ENCODE measurements at places on chromosomes 1 and 21.
A peak's percentile ranks its signal among the peaks of the same experiment; 100 is the strongest.

DNA sequence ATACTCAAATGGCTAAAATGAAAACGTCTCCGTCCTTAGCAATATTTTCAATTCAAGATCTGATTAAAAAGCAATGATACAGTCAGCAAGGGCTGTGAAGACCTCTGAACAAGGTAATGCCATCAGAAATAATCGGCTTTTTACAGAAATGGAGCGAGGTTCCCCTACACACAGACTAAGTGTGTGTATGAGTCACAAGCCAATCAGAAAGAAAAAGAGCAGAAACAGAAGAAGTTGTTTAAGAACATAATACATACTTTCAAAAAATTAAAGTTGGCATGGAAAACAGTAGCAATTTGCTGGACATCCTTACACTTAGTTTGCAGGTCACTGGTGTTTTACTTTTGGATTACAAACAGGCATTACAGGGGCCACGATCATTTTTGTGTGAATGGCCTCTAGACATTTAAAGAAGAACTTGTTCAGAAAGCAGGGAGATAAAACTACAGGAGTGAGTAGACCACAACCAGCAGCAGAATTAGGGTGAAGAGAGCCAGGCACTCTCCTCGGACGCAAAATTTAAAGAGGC lies 350.0 kb upstream of the RUNX1 start:
- no peak for DNase-seq

- DNase-seq: no peak
These were observed 4.3 kb downstream of the LHX9 start for GRCh38 chr1:197921235-197922069.

DNA sequence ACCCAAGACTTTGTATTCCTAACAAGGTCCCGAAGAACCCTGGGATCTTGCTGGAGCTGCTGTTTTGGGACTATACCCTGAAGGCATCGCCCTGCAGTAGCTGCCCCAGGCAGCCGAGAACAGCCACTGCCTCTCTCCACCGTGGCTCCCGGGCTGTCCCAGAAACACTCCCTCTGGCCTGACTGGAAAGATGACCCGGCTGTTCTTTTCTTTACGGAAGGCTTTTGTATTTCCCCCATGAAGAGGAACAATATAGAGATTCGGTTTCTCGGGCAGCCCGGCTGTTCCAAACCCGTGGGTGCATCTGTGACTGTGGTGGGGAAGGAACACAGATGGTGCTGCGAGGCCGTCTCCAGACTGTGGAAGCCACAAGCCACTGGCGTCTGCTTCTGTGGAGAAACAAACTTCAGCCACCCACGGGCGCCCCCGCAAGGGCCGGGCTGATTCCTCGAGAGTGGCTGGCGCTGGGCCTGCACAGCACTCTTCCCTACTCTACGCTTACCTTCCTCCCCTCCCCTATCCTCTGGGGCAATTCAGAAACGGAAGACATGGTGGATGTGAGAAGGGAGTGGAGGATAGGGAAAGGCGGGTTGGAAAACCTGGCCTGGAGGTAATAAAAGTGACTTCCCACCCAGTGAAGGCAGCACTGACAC lies 33.7 kb upstream of the VASH2 start:
- no peak for DNase-seq

GRCh38 chr21:25427828-25428227 lies 179.5 kb downstream of the MRPL39 start:
- no peak for DNase-seq

GRCh38 chr1:25519624-25520023 lies 23.8 kb upstream of the LDLRAP1 start:
- no peak for DNase-seq

- DNase-seq: no peak
These were observed 7.3 kb downstream of the TMEM35B start for GRCh38 chr1:34977858-34978257.

GRCh38 chr1:41018018-41018410 lies 3.5 kb downstream of the SLFNL1 start:
- no peak for DNase-seq

DNA sequence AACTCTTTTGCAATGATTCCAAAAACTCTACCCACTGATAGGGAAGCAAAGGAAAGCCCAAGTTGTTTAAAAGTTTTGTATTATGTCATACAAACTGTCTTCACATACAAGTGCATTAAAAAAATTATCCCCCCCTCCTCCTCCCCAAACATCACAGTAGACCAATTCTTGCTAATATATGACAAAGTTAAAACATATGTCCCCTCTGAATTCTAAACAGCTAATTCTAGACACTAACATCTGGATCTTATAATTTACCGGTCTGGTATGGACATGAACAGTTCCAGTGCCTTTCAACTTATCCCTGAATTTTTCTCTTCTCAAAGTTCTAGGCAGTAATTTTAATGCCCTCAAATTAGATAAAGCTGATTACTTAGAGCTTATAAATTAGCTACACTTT lies 13.4 kb downstream of the RIT1 start:
- DNase-seq: no peak

- DNase-seq: no peak
These were observed 33.8 kb downstream of the RSPH1 start for GRCh38 chr21:42461881-42462877.

GRCh38 chr1:209999005-209999404 lies 61.0 kb downstream of the SYT14 start:
- DNase-seq: no peak

GRCh38 chr1:237386362-237387143 lies 344.6 kb downstream of the RYR2 start:
- DNase-seq: no peak

- DNase-seq: no peak
These were observed 146.3 kb downstream of the NRIP1 start for GRCh38 chr21:14918527-14918926.

- DNase-seq: no peak
These were observed 179.8 kb upstream of the GALNT2 start for GRCh38 chr1:229887043-229887822.

GRCh38 chr1:204241050-204241449 lies 27.3 kb upstream of the GOLT1A start:
- DNase-seq: no peak

DNA sequence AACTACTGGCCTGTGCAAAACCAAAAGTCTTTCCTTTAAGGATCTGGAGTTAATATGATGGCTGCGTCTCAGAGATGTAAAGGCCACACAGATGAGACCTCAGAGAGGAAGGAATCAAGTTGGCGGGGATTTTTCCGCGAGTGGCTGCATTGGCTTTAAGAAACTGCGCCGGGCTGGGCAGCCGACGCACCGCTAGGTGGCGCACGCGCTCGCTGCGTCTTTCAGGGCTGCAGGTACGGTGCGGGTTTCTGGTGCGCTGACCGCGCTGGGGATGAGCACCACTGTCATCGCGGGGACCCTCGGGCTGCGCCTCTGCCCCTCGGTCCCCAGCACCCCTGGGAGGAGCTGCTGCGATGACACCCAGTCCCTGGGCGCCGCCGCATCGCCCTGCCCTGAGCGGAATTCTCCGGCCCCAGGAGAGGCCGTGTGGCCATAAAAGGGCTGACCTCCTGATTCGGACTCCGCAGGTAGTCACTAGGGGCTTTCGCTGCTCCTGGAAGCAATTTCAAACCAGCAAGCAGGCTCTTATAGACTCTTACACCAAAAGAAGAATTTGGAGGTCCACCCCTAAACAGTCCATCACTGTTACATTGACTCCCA lies 241.0 kb downstream of the KCNJ6 start:
- DNase-seq: peak; percentile 56

DNA sequence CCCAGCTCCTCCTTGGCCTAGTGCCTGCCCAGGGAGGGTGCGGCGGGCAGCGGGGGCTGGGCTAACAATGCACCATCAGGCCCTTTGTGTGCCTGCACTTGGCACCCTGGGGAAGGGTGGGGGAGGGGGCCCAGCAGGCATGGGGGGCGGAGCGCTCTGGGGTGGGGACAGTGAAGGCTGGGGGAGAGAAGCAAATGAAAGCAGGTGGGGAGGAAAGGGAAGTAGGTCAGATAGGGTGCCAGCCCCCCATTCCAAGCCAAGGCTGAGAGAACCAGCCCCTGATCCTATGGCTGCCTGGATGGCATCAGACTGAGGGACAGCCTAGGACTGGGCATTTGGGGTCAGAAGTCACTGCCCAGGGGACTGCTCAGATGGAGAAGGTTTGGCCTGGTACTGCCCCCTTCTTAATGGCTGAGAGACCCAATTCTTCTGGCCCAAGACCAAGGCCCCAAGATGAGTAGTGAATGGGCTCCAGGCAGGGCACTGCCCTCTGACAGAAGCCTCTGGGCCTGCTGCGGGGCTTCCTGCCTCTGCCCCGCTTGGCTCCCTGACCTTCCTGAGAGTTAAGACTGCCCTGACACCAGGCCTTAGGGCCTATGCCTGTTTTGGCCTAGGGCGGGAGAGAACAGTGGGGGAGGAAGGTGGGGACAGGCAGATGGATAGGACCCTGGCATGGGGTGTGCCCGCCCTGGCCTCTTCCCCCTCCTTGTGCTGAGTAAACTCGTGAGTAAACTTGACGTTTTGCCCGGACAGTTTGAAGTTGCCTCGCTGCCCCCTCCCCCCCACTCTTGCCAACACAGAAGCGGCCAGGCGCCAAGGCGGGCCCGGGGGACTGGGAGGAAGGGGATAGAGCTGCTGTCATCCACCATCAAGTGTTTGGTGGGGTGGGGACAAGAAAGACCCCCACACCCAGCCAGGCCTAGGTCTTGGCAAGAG lies 2.7 kb downstream of the ZBTB7B start:
- peak; percentile 39 for DNase-seq

GRCh38 chr1:58650141-58650540 lies 49.7 kb downstream of the MYSM1 start:
- DNase-seq: no peak

GRCh38 chr1:69523032-69523431 lies 44.7 kb upstream of the LRRC7 start:
- DNase-seq: no peak

DNA sequence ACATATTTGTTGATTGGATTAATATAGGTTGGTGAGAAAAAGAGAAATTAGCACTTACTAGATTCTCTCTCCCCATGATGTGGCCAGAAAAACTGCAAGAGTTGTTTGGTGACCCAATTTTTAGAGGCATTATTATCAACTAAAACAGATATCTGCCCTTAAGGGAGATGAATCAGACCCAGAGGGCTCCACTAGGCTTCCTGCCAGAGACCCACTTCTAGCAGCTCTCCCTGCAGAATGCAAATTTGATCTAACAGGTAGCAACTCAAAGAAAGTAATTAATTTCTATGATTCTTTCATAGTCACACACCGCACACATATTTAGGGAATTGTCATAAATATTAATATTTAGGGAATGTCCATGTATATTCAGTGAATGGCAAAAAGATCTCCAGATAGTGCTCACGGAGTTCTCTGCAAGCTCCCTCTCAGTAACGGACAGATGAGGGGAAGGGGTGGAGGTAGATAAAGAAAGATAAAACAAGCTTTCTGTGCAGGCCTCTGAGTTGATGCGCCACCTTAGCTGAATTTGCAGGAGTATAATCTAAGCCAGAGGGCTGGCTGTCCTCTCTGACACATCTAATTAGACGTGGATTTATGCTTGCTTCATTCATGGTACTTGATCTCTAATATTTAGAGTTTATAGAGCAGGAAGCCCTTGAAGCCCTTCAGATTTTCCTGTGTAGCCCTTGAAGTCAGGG lies 84.1 kb upstream of the CCDC190 start:
- no peak for DNase-seq

GRCh38 chr1:111598544-111598943 lies 21.0 kb upstream of the RAP1A start:
- peak; percentile 50 for DNase-seq

DNA sequence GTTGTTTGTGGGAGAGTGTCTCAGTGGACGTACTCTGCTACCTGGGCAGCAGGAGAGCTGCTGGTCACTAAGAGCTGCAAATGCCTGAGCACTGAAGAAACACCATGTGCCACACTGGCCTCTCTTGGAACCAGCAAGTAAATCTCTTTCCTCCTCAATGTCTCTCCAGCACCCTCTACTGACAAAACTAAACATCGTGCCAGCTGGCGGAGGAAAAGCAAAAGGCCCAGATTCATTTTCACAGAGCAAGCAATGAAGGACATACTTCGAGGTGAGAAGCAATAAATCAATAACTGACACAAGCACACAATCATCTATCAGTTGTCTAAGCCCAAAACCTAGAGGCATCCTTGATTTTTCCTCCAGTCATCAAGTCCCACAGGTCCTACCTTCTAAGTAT lies 78.1 kb downstream of the RERE start:
- DNase-seq: no peak

GRCh38 chr1:90176530-90176929 lies 181.6 kb downstream of the ZNF326 start:
- DNase-seq: no peak

GRCh38 chr1:204249736-204250427 lies 36.1 kb upstream of the GOLT1A start:
- DNase-seq: no peak

DNA sequence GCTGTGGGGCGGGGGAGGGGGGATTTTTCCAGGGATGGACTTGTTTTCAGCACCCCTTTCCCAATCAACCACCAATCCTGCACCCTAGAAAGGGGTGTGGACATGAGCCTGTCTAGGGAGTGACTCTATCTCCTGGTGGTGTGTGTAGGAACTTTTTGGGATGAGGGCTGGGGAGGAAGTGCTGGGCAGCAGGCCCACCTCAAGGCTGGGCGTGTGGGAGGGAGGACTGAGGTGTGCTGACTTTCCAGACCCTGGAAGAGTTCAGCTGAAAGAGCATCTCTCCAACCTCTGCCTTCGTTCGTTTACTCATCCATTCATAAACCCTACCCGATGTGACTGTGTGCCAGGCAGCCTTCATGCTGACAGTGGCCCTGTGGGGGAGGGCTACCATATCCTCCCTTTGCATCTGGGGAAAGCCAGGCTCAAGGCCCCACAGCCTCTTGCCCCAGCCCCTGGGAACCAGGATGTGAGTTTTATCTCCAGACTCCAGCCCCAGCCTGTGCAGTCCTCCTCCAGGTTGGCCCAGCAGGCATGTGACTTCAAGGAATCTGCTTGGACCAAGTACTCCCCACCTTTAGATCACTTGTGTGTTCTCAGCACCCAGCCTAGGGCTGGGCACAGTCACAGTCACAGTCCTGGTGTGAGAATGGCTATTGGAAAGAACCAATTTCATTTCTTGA lies 6.7 kb downstream of the KNCN start:
- no peak for DNase-seq

DNA sequence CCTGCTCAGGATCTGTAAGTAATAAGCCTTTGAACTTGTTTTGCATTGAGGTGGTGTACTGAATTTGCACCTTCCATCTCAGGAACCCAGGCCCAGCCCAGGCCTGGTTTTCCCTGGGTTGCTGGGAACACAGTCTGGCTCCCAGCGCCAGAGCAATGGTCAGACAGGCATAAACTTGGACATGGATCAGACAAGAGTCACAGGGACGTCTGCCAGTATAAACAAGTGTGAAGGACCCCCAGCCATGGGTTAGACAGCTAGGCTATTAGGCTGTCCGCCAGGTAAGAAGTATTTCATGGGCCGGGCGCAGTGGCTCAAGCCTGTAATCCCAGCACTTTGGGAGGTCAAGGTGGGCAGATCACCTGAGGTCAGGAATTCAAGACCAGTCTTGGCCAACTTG lies 5.5 kb downstream of the IFNLR1 start:
- DNase-seq: no peak

GRCh38 chr1:77548285-77548684 lies 134.2 kb downstream of the ZZZ3 start:
- DNase-seq: no peak

DNA sequence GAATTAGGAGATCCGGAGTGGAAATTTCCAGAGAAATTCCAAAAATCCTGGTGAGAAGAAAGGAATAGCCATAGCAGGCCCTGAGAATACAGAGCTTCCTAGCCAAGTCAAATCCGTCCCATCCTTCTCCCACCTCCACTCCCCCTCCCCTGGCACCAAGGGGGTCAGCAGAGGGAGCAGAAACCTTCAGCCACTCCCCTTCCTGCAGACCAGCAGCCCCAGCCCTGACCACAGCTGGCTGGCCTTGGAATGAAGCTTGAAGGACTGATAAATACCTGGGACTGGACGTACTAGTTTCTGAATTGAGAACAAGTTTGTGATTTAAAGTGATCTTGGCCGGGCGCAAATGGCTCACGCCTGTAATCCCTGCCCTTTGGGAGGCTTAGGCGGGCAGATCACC lies 13.8 kb upstream of the RIPPLY3 start:
- no peak for DNase-seq
